ENCODE measurements at places on chromosomes 11 and 22.

DNA sequence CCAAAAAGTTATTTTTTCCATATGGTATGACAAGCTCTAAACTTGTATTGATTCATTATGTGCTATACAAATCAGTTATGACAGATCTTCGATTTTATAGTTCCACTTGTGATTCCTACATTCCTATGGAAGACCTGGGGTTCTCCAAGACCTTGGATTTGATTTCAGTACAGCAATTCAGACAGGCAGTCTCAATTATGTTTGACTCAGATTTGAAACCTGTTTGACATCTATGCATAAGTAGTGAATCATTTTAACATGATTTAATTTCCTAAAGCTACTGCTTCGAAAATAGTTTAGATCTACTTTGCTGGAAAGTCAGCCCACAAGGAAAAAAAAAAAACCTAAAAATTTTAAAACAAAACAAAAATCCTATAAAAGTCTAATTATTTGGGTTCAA is 820.4 kb downstream of the LUZP2 start:
- DNase-seq: no peak

GRCh38 chr11:60230681-60231080 is 12.3 kb downstream of the MS4A4E start:
- DNase-seq: no peak

DNA sequence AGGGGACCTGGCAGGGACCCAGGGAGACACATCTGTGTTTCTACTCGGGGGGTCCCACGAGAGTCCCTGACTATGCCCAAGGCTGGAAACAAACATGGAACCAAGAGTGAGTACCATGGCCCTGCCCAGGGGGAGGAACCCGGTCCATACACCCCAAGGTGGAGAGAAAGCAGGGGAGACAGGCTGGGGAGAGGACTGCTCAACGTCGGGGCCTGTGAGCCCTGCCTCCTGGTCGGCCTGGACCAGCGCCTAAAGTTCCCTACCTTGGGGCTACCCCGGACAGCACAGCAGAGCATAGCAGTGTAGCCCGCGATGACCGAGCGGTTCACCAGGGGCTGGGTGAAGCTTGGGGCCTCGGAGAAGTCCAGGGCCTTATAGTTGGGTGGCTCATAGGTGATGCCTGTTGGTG is 20.2 kb downstream of the MYBPC3 start:
- DNase-seq: no peak

- DNase-seq: no peak
These were observed 78.3 kb downstream of the ZNF280B start for GRCh38 chr22:22430111-22430820.

GRCh38 chr22:45511847-45512261 is 9.2 kb downstream of the FBLN1 start:
- DNase-seq: no peak

GRCh38 chr22:39148026-39148726 is 4.3 kb downstream of the CBX7 start:
- no peak for DNase-seq

GRCh38 chr22:32646476-32646875 is 155.0 kb upstream of the TIMP3 start:
- no peak for DNase-seq

DNA sequence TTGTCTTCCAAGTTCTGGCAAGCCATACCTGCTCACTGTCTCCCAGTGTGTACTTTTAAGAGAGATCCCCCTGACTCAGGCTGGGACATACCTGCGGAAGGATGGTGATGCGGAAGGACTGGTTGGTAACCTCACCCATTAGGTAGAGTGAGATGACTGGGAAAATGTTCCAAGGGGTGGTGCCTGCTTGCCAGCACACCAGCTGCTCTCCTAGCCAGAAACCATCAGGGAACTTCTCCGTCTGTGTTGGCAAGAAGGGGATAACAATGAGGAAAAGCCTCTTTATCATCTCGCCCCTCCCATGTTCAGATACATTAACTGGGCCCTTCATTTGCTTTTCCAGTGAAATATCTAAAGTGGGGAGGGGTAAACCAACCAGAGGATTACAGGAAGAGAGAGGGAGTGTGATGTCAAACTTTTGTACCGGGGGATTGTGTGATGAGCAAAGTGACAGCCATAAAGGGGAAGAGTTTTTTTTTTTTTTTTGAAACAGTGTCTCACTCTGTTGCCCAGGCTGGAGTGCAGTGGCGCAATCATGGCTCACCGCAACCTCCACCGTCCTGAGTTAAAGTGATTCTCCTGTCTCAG is at the start of gene BACE1-AS:
TSS of gene BACE1-AS (plus strand) at position 538 of the 588 bp plus-strand sequence.
- DNase-seq: no peak

- DNase-seq: no peak
These were observed 23.5 kb upstream of the PICK1 start for GRCh38 chr22:38033522-38034277.

- DNase-seq: no peak
These were observed 11.6 kb upstream of the GPHA2 start for GRCh38 chr11:64947208-64947814.

GRCh38 chr11:92257536-92257935 is 32.9 kb downstream of the FAT3 start:
- no peak for DNase-seq

- no peak for DNase-seq
These were observed 6.7 kb upstream of the APOL4 start for GRCh38 chr22:36208162-36208765.

- DNase-seq: no peak
These were observed 21.0 kb downstream of the OTUB1 start for GRCh38 chr11:64007160-64007628.

GRCh38 chr11:75766443-75767227 is 1.9 kb upstream of the DGAT2 start:
- DNase-seq: no peak

DNA sequence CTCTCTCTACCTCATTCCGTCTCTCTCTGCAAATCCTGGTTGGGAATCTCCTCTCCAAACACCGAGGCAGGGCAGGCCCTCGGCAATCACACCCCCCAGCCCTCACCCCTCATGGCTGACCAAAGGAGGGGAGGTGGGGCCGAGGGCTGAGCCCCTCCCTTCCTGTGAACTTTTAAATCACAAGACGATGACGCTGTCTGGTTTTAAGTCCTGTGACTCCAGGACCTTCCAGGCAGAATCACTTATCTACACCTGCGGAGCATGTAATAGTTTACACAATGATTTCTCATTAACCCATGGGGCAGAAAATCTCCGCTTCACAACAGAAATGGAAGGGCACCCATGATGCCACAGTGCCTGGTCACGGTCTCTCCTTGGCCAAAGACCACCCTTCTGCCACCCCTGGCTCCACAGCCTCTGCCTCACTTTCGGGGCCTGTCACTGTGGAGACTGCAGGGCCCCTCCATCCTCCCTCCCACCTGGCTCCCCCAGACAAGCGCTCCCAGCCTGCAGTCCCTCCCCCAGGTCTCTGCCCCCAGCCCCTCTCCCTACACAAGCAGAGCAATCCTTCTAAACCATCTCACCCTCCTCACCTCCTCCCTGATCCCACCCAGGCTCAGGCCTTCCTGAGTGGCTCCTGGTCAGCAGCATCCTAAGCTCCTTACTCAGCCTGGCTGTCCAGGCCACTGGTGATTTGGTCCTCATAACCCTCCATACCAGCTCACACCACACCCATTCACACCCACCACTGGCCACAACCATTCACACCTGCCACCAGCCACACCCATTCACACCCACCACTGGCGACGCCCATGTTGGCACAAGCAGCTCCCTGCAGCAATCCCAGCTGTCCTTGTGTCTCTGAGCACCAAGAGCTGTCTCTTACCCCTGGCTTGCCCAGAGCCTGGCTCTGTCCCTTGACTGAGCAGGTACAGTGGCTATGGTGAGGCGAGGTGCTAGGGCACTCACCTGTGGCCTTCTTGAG is 30.7 kb upstream of the ARFGAP3 start:
- no peak for DNase-seq

DNA sequence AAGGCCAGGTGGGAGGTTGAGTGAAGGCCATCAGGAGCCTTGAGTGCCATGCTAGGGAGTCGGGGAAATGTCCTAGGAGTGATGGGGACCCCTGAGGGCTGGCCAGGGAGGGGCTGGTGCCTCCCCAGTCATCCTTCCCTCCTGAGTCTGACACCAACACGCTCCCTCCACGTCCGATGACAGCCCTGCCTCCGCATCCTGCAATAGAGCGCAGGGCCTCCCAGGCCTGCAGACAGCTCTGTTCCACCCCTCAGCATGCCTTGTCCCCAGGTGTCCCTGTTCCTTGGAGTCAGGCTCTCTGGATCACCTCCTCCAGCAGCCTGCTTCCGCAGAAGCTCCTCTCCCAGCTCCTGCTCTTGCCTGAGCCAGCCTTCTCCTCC is 3.1 kb downstream of the RAC2 start:
- DNase-seq: peak; percentile 46

- peak; percentile 69 for DNase-seq
These were observed 97.2 kb downstream of the MICAL2 start for GRCh38 chr11:12207384-12208150.

DNA sequence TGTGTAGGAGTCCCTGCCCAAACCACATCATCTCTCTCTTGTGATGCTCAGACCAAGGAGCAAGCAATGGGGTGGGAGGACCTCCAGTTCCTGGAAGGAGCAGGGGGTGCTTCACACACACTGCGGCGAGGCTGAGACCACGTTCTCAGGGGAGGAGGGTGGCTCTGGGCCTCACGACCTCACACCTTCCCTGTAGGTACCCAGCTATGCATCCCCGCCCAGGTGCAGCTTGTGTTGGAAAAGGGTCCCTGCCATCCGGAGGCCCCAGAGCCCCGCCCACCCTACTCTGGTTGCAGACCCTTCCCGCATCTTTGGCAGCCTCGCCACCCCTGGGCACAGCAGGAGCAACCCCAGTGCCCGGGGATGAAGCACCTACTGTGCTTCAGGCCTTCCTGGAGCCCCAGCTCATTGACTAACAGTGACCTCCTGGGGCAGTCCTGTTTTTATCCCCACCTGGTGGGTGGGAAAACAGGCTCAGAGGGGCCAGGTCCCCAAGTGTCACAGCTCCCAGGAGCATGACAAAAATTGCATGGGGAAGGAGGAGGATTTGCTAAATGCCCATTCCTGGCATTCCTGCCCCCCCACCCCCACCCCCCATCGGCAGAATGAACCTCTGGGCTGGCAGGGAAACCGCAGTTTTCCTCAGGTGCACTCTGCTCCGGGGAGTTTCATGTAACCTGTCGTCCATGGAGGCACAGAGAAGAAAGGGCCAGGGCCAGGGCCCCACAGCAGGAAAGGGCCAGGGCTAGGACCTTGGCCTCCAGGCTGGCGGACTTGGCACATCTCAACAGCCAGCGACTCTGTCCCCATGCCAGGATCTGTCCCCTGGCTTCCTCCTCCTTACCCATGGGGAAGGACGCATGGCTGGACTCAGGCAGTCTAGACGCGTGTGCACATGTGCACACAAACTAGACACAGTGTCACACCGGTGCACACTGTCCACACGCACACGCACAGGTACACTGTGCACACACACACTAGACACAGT is 81.0 kb downstream of the IGLL1 start:
- no peak for DNase-seq

- peak; percentile 40 for DNase-seq
These were observed 38.1 kb upstream of the POU2AF1 start for GRCh38 chr11:111417011-111417765.

DNA sequence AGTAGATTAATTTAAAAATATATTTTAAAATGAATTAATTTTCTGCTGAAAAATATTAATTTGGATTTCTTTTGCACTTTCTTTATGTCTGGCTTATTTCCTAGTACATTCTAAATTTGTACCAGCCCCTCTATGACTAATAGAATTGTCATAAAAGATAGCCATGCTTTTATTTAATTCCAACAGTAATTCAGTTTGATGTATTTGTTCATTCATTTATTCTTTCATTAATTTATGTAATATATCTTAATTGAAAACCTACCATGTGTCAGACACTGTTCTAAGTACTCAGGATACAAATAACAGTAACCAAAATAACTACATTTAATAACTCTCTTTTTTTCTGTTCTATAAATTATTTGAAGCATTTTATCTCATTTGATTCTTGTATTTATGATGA is 264.0 kb upstream of the CCDC179 start:
- no peak for DNase-seq

DNA sequence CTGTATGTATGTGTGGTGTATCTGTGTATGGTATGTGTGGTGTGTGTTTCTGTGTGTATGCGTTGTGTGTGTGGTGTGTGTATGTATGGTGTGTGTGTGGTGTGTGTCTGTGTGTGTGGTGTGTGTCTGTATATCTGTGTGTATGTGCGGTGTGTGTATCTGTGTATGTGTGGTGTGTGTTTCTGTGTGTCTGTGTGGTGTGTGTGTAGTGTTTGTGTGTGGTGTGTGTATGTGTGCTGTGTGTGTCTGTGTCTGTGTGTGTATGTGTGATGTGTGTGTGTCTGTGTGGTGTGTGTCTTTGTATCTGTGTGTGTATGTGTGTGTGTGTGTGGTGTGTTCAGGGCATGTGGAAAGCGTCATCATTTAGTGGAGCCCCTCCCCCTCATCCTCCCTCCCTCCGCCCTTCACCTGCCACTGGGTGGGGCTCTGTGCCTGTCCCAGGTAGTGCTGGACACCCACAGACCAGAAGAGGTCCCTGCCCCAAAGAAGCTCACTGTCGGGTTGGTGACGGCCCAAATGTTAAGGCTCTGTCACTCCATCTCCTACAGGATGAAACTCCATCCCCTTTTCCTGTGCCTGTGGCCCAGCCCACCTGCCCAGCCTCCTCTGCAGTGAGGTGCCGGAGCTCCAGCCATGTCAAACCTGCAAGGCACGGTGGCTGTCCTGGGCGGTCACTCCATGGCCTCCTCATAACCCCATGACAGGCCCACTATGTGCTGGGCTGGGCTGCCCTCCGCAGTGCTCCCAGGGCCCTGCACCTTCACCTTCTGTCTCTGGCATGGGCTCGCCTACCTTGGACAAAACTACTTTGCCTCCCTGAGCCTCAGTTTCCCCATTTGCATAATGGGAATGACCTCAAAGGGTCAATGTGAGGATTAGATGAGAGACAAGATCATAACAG is 23.4 kb upstream of the SHISAL1 start:
- no peak for DNase-seq

GRCh38 chr11:121657146-121657545 is 204.4 kb upstream of the SORL1-AS1 start:
- DNase-seq: no peak

- DNase-seq: no peak
These were observed 9.0 kb downstream of the NEAT1 start for GRCh38 chr11:65431451-65432099.

DNA sequence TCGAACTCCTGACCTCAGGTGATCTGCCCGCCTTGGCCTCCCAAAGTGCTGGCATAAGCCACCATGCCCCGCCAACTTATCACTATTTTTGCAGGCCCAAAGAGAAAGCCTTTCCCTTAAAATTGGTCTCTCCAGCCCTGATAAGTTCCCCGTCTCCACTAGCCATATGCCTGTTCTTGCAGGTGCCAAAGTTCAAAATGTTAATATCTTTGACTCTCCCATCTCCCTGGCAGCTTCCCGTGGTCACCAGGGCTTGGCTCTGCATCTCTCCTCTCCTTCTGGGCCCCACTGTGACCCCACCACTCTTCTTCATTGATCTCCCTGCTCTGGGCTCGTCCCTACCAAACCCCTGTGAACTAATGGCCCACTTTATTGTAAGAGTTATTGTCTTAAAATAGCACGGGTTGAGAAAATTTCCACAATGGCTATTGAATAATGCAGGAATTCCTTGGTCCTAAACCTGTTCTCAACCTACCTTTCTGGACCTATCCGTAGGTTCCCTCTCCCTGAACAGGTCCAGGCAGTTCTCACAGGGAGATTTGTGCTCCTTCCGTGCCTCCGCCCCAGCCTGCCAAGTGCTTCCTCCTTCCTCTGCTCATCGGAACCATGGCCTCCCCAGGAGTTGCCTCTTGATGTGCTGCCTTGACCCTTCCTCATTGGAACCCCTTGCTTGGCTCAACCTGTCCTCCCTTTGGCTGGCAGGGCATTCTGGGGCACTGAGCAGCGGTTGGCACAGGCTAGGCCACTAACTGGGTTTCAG is 147.5 kb downstream of the DSCAML1 start:
- DNase-seq: no peak

- DNase-seq: no peak
These were observed 712.3 kb downstream of the METTL15 start for GRCh38 chr11:28820296-28820989.
